CD8-positive, alpha-beta memory T cell (primary cell): ENCODE measurements at places on chromosomes 4 and X.

GRCh38 chr4:187158003-187158402, 434.3 kb upstream of the FAT1 start:
- no peak for DNase-seq

DNA sequence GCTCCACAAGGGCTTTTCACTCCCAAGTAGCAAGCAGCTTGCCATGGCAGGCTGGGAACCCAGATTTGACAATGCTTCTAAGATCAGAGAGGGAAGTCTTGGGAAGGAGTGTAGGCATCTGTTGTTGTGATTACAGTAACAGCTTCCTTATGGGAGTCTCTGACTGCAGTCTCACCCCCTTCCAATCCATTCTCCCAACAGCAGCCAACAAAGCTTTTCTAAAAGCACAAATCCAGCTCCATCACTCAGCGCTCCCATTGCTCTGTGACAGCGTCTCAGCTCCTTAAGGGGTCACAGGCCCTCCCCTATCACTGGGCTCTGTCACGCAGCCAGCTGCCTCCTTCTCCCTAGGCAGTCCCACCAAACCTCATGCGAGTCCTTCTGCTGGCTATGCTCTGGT, 7.1 kb downstream of the IGFBP7 start:
- no peak for DNase-seq

DNA sequence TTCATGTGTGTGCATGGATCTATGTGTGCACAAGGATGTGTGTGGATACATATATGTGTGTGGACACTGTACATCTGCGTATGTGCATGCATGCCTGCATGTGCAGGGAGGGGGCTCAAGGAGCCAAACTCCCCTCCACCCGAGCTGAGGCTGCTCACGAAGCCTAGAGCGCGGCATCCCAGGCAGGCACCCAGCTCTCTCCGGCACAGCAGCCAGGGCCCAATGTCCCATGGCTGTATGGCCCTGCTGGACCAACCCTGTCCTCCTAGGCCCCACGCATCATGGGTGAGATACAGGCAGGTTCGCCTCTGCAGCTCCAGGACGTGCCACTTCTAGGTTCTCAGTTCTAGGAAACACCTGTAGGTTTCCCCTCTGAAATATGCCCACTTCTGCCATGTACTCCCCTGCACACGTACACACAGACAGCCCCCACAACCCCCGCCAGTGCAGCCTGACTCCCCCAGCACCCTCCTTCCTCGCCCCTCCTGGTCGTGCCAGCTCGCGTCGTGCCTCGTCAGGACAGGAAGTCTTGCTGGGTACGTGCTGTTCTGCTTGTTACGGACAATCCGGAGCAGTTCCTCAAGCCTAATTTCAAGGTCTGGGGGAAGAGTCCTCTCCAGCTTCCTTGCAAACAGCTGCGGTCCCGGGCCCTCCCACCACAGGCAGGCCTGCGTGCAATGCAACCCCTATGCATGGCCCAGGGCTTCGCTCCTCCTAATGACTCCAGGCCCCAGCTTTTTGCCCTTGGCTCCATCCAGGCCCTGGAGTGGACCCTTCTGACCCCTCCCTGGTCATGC, 3.2 kb upstream of the ADRA2C start:
- no peak for DNase-seq

GRCh38 chr4:9949573-9949972, 71.7 kb downstream of the SLC2A9 start:
- no peak for DNase-seq

GRCh38 chr4:113009461-113009860, 40.0 kb upstream of the ANK2 start:
- DNase-seq = no peak

DNA sequence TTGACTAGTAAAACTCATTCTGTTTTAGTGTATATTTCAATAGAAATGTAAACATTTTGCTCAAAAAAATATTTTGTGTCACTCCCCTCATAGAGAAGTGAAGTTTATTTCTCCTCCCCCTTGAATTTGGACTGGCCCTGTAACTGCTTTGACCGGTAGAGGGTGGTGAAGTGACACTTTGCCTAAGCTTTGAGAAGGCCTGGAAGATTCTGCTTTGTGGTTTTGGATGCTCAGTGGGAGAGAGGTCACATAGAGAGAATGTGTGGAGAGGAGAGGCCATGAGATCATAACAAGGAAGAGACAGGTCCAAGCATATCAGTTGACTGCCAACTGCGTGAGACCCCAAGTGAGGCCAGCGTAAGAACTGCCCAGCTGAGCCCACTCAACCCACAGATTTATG, 19.1 kb upstream of the ARX start:
- no peak for DNase-seq

- no peak for DNase-seq
Observed at GRCh38 chr4:6343939-6344408, 74.3 kb downstream of the WFS1 start.

GRCh38 chrX:78378476-78379115, 51.2 kb upstream of the CYSLTR1 start:
- DNase-seq = no peak

GRCh38 chrX:15749642-15750610, 11.9 kb downstream of the CA5B start:
- DNase-seq = no peak

DNA sequence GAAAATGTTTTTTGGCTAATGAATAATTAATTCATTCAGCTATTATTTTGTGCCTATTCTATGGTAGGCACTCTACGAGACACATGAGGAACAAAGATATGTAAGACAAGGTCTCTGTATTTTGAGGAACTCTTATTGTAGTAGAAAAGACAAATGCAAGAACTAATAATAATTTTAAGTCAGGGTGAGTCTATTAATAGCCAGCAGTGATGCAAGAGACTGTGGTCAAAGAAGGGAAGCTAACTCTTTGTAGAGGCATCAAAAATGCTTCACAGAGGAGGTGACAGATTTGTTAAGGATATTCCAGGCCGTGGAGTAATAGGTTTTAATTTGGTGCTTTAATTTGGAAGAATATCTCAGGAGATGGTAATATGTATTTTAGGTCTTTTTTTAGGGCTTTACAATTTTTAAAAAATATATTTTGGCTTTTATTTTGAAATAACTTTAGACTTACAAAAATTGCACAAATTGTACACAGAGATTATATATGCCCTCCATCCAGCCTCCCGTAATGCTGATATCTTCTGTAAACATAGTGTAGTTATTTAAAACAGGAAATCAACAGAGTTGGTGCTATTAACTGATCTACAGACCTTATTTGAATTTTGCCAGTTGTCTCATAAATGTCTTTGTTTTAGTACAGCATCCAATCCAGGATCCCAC, 48.1 kb downstream of the DCLK2 start:
- DNase-seq = no peak

- no peak for DNase-seq
Observed at GRCh38 chr4:118190903-118191302, 156.6 kb downstream of the NDST3 start.

GRCh38 chrX:114973013-114973412, 44.4 kb downstream of the IL13RA2 start:
- no peak for DNase-seq

- DNase-seq = no peak
Observed at GRCh38 chr4:20626326-20627005, 73.8 kb upstream of the PACRGL start.

GRCh38 chr4:125826801-125827695, 512.3 kb downstream of the FAT4 start:
- no peak for DNase-seq

GRCh38 chrX:71154641-71155040, 10.0 kb downstream of the NLGN3 start:
- no peak for DNase-seq

DNA sequence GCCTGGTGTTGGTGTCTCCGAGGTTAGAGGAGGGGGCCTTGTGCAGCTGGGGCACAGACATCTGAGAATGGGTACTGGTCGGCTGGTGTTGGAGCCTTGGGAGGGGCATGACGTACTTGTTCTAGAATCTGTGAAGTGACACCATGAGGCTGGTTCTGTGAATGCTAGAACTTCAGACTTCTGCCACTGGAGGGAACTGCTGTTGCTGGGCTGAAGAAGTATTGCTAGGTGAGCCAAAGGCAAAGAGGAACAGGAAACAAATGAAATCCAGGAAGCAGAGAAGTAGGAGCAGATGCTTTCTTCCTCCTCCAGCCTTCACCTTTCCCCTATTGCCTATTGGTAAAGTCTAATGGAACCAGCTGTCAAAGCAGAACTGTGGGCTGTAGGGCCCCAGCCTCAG, 120.9 kb upstream of the DDIT4L start:
- DNase-seq = no peak

DNA sequence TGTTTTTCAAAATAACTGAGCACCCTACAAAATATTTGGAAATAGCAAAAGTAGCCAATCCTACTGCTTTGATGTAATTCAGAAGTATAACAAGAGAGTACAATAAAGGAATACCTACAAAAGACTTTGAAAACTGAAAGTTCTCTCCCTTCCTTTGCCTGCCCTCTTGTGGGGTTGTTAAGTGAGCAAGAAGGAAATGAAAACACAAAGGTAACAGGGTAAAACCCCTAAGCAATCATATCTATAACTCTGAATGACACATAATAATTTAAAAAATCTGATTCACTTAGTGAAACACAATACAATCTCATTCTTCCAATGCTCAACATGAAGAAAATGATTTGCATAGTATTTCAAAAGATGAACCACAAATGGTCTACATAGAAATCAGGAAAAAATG, 98.2 kb downstream of the FRYL start:
- no peak for DNase-seq

GRCh38 chrX:13985697-13986435, 43.8 kb downstream of the GEMIN8 start:
- DNase-seq = no peak

DNA sequence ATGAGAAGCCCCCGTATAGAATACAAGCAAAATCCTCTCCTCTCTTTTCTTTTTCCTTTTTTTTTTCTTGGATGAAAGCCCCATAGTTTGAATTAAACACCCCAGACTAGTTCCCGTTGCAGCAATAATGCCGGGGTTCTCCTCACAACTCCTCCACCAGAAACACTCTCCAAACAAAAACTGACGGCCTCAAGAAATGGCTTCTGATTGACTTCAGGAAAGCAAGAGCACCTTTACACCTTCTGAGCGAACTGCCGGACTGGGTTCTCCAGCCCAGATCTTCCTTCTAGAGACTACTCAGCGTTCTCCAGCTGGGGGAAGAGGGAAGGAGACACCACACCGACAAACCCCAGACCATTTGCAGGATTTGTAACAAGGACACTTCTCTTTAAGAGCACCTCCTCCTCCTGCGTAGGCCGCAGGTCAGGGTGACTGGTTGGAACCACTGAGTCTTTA, 4.0 kb downstream of the HAND2 start:
- no peak for DNase-seq

DNA sequence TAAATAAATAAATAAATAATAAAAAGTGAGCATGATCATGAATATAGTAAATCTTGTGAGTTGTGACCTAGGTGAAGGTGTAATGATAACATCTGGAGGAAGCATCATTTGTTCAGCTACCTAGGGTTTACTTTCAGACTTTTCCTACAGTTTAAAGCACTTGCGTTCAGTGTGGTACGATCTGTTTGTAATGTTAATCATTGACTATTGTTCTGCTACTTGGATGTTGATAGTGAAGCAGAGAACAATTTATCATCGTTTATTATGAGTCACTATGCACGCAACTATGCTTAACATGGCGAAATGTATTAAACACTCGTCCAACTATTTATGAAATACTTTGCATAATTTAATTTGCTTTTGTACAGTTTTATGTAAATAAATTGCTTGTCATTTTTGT, 426.2 kb downstream of the PCDH7 start:
- DNase-seq = no peak

GRCh38 chr4:48369248-48369647, 27.9 kb downstream of the SLAIN2 start:
- no peak for DNase-seq

DNA sequence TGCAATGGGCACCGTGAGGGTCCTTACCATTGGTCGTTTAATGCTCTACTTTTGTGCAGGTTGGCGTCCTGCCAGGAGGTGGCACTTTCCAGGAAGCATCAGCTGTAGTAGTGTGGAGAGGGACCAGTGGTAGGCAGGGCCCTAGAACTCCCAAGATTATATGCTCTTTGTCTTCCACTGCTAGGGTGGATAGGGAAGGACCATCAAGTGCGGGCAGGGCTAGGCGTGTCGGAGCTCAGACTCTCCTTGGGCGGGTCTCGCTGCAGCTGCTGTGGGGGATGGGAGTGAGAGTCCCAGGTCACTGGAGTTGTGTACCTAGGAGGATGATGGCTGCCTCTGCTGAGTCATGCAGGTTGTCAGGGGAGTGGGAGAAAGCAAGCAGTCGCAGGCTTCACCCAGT, 134.7 kb downstream of the KLF8 start:
- DNase-seq = no peak

DNA sequence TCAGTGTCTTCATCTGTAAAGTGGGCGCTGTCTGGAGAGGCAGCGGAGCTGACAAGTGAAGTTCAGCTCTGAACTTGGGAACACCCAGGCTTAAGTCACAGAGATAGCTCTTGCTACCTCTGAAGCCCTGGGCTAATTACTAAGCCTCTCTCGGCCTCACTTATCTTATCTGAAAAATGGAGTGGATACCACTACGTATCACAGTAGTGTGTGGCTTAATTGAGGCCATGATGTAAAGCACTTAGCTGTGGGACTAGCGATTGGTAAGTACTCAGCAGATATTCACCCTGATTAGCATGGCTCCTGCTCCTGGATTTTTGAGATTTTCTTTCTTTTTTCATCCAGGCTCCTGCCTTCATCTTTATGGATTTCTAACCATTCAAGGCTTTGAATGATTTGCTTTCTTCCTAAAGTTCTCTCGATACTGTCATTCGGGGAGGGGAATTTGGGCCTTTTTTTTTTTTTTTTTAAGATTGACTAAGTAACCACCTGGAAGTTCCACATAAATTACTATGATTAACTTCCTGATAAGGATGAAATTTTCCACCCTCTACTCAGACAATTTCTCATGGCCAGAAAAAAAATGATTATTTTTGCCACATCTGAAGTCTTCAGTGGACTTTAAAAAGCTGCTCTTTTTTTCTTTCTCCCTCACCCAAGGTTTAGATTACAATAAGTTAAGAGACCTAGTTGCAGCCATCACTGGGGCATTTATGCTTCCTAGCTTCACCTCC, 17.1 kb downstream of the LDB2 start:
- DNase-seq = no peak

- DNase-seq = no peak
Observed at GRCh38 chr4:176406297-176406696, 86.5 kb downstream of the SPCS3 start.

DNA sequence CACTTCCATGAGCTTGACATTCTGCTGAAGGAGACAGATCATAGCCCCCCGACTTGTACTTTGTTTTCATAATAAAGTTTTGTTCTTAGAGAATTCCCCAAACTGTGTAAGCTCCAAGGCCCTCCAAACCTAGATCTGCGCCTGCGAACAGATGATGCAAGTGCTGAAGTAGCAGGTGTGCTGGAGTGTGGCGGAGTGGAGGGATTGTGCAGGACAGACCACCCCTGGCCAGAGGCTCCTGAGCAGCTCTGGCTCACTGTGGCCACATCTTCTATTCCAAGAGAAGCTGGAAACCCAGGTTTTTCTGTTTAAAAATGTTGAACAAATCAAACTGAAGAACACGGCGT, 46.4 kb downstream of the TBC1D14 start:
- DNase-seq = no peak

DNA sequence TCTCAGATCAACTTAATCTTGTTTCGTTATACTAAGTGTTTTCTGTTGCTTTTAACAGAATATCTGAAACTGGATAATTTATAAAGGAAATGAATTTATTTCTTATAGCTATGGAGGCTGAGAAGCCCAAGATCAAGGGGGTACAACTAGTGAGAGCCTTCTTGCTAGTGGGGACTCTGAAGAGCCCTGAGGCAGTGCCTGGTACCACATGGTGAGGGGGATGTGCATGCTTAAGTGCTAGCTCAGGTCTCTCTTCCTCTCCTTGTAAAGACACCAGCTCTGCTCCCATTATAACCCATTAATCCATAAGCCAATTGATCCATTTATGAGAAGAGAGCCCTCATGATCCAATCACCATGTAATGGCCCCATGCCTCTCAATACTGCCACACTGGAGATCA, 17.9 kb downstream of the COX18 start:
- no peak for DNase-seq
